ENCODE measurements at places on chromosomes 7 and 10.

- DNase-seq = no peak
These were observed 8.6 kb upstream of the ADRB1 start for GRCh38 chr10:114034923-114035645.

- DNase-seq = no peak
These were observed 300.5 kb upstream of the SEMA3A start for GRCh38 chr7:84495128-84495527.

- no peak for DNase-seq
These were observed 121.8 kb downstream of the NOC3L start for GRCh38 chr10:94240901-94241300.

DNA sequence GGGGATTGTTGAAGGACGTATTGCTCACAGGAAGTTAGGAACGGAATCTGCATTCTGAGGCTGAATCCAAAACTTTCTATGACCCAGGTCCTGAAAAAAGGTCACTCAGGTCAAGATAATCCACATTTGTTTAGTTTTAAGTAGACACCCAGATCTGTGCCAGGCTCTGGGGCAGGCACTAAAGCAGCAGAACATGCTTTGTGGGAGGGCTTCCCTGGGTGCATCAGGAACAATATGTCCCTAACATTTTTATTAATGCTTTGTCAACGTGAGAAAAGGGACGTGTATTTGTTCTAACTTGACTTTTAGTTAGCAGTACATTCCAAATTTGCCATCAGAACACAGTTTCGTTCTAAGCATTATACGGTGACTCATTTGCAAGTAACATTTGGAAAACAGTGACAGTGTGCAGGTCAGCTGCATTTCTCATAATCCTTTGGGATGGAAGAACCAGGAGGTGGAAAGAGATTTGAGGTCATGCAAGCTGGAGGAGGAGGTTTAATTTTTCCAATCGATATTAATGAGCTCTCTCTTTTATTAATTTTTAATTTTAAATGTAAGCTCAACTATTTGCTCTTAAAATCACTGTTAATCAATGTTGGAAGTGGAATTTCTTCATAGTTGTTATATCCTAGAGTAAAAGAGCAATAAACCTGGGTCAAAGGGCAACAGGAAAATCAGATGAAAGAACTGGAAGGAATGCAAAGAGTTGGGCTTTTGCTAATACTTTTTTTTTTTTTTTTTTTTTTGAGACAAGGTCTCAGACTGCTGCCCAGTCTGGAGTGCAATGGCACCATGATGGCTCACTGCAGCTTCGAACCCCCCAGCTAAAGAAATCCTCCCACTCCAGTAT, 35.0 kb downstream of the TAS2R41 start:
- no peak for DNase-seq

DNA sequence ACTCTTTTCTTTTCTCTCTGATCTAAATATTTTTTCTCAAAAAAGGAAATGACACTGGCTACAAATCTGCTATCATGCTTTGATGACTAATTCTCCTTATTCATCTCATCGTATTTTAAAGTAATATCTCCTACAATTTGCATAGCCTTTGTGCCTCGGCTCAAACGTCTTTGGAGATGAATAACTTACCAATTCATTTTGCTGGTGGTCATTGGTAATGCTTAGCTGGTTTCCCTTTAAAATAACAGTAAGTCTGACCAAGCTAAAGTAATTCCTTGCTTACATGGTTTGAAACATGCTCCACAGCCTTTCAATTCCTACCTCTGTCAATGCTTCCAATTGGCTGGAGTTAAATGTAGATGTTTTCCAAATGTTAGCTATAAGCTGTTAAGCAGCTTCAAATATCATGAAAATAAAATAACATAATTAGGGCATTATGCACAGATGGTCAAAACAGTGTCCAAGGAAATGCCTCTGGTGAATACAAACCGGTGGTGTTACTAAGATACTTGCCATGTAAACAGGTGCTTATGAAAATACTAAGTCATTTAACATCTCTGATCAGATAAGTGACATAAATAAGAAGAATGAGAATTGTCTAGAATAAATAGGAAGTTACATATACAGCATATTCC, 435.0 kb downstream of the POM121L12 start:
- DNase-seq = no peak

- no peak for DNase-seq
These were observed 107.4 kb downstream of the UBE2H start for GRCh38 chr7:129845178-129845971.

DNA sequence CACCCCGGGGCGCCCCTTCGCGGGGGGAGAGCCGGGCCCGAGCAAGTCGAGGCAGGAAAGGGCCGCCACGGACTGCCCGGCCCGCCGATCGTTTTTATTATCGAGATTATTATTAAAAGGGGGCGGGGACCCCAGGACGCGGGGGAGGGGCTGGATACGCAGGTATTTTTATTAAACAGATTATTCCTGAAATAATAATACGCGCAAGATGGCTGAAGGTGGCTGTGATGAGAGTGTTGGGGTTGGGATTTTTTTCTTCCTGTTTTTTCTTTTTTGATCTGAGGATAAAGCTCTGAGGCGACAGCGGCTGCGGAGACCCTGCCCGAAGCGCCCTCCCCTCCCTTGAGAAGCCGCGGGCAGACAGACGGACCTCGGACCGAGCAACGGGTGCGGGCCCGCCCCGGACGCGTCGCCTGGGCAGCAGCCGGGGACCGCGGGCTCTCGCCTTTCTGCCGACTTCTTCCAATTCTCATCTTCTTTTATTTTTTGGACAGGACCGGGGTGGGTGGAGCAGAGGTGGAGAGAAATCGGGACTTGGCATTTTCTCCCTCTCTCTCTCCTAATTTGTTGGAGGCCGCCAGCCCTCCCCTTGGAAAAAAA, 1.4 kb upstream of the TRIM8 start:
- DNase-seq = no peak

GRCh38 chr10:29199339-29199738, 89.5 kb upstream of the LYZL1 start:
- DNase-seq = no peak

GRCh38 chr10:74177140-74177677, 26.2 kb downstream of the ADK start:
- DNase-seq = no peak

DNA sequence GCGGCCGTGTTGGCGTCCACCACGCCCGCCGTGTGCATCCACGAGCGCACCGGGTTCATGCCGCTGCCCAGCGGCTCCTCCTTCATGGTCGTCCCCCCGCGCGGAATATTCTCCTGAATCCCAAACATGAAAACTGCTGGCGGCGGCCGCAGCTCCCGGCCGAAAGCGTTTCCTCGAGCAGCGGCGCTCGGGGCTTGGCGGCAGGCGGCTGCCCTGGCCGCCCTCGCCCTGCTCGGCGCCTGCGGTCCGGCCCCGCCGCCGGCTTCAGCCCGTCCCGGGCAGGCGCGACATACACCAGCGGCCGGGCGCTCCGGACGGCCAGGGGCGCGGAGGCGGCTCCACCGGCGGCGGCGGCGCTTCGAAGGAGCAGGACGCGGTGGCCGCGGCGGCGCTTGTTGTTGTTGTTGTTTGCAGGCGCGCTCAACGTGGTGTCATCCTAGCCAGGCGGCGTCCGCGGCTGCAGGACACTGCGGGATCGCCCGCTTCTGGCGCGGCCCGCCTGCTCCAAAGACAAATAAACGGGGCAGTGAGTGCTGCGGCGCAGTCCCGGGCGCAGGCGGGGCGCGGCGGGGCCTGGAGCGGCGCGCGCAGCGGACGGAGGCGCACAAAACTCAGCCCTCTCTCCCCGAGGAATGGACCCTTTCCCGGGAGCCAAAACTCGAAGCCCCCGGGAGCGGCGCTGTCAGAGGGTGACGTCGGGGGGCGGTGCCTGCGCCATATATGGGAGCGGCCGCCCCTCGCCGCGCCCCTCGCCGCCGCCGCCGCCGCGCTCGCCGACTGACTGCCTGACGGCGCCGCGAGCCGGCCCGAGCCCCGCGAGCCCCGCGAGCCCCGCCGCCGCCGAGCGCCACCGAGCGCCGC, at the start of gene EBF3:
EBF3 (minus strand) TSS at position 634 of the 861 bp plus-strand sequence; CDS start at position 128, 506 bp downstream.
- DNase-seq = no peak
